ENCODE measurements at places on chromosomes 3 and 15. TPM values are rescaled to one million over a fixed set of nuclear protein-coding genes. Genes with fewer than 3 reads are reported as not detected.

The ADAMTS7 gene
- total RNA-seq: 67.1 TPM

The FAM227B gene
- 5.0 TPM for total RNA-seq

The IL5RA gene
- total RNA-seq: not detected

The COMMD2 gene
- 52.1 TPM for total RNA-seq

The IL16 gene
- total RNA-seq: 0.46 TPM

DNA sequence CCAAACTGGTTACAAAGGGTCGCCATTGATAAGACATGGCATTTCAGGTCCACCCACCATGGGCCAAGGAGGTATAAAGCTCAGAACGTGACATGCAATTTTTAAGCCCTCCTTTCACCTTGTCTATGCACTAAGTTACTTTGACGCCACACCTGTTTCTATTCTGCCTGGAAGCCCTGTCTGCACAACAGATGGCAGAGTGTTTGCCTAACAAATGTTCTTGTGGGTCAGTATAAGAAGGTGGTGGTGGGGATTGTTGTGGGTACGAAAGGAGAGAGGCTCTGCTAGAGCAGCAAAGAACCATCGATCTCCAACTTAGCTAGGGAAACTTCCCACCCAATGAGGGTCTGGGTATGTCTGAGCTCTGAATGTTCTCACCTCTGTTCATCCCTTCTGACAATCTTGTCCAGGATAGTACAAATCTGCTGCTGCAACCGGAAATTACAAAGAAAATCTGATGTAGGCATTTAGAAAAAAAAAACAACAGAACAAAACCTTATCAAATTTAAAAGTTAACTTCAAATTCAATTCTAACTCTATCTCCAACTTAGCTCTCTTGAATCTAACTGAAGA, 945.0 kb upstream of the CFAP20DC start:
- no peaks in the 10 kb centered on the region for H3K36me3 ChIP-seq
- H3K27ac ChIP-seq: no peak overlapping the region
- peaks cover 33% of the 10 kb centered on the region for H3K4me1 ChIP-seq
- no peak overlapping the region for H3K4me3 ChIP-seq
- H3K27me3 ChIP-seq: no peaks in the 10 kb centered on the region

GRCh38 chr3:78721771-78722543, 1045.8 kb downstream of the ROBO1 start:
- H3K27me3 ChIP-seq: no peaks in the 10 kb centered on the region
- peaks cover 39% of the 10 kb centered on the region for H3K4me1 ChIP-seq
- no peak overlapping the region for H3K4me3 ChIP-seq

- no peak for DNase-seq
- H3K36me3 ChIP-seq: 0 out of 2 replicates have a peak, but pooled peaks cover 4% of the 10 kb centered on the region
- peaks cover 8% of the 10 kb centered on the region for H3K4me1 ChIP-seq
Observed at GRCh38 chr3:19457449-19457848, 309.1 kb downstream of the KCNH8 start.
